HCEC 1CT (cell line): ENCODE measurements at places on chromosomes 11 and 22.

- no peak for DNase-seq
Measured at GRCh38 chr11:73420136-73420535, 43.9 kb downstream of the RELT start.

DNA sequence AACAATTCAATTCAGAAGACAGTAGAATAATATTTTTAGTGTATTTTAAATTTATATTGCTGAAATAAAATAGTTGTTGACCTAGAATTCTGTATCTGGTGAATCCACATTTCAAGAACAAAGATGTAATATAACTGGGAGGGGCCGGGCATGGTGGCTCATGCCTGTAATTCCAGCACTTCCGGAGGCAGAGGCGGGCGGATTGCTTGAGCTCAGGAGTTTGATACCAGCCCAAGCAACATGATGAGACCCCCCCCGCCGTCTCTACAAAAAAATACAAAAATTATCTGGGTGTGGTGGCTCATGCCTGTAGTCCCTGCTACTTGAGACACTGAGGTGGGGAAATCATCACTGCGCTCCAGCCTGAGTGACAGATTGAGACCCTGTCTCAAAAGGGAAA lies 72.6 kb downstream of the CD82 start:
- no peak for DNase-seq

GRCh38 chr11:32421992-32422391 lies 13.3 kb downstream of the WT1 start:
- DNase-seq = no peak

DNA sequence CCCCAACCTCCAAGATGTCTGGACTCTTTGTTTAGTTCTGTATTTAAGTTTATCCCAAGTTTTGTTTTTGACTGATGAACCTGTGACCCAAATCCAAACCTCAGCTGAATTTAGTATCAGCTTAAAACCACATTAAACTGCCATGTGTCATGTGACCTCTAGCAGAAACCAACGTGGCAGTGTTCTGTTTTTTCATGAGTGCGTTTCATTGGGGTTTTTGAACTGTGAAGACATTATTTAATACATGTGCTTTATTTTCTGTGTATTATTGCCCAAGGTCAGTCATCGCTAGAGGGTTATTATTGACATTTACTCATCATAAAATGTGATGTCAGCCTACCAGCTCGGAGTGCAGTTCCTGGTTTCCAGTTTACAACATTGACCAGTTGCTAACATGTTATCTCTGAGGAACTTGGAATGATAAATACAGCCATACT lies 1.8 kb downstream of the TLCD5 start:
- peak; percentile 19 for DNase-seq

DNA sequence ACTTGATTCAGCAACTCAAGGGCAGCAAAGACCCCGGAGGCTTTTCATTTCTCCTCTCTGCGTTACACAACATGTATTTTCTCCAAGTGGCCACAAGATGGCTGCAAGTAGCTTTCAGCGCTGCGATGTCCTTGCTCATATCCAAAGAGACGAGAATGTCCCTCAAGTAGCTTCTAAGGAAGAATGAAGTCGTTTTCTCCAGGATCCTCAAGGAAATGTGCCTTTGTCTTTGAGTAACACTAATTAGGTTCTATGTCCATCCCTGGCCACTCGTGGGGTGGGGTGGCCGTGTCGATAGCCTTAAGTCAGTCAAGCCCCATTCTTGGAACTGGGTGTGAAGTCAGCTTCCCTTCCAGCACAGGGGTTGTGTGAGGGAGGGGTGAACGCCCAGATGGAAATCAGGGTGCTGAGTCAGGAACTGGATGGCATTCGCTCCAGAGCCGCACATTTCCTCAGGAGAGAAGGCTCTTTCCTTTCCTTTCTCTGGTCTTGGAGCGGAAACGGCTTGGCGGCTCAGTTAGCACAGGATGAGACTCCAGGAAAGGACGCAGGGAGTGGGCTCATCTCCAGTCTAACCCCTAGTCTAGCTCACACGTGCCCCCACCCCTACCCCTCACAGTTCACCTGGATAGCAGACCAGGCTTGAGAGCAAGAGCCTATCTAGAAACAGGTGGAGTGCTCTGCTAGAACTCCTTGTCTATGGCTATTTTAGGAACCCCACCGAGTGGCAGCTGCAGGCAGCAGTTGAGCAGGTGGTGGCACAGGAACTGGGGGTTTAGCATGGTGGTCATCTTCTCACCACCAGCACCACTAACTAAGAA lies 44.3 kb downstream of the NNMT start:
- peak; percentile 73 for DNase-seq

DNA sequence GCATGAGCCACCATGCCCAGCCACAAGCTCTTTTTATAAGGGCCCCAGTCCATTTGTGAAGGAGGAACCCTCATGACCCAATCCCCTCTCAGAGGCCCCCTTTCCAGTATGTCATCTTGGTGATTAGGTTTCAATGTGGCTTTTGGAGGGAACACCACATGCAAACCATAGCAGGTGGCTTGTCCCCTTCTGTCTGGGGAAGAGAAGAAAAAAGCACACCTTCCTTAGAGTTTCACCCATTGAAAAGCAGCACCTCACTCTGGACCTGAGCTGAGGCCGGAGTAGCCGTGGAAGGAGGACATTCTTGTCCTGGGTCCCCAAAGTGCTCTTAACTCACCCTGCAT lies 25.4 kb downstream of the NEAT1 start:
- peak; percentile 10 for DNase-seq

GRCh38 chr11:71929491-71929890 lies 645 bp downstream of the RNF121 start:
- no peak for DNase-seq

GRCh38 chr11:103297900-103298299 lies 188.7 kb downstream of the DYNC2H1 start:
- DNase-seq = no peak

DNA sequence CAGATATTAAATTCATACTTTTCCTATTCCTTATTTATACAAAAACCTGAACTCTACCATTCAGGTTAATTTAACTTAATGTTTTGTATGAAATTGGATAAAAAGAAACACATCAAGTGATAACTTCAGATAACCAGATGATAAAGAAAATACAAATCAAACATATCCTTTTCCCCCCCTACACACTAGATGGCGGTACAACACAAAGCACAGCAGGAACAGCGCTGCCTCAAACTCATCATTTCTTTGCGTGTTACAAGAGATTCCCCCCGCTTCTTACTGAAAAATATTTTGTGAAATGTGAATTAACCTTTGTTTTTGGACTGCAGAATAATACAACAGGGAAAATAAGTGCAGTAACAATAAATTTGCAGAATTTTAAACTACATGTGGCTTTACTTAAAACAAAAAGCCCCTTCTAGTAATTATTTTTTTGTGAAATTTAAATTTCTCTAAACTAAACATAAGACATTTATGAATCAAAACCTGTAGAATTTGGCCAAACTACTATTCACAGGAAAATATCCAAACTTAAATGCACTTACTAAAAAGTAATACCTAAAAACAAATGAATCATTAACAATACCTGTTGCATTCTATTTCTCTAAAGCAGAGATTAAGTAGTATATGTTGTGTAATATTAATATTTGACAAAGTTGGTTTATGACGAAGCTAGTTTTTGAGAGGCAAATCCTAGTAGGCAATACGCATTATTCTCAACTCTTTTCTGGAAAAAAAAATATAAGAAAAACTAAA lies 74.4 kb downstream of the ARHGAP32 start:
- peak; percentile 67 for DNase-seq

DNA sequence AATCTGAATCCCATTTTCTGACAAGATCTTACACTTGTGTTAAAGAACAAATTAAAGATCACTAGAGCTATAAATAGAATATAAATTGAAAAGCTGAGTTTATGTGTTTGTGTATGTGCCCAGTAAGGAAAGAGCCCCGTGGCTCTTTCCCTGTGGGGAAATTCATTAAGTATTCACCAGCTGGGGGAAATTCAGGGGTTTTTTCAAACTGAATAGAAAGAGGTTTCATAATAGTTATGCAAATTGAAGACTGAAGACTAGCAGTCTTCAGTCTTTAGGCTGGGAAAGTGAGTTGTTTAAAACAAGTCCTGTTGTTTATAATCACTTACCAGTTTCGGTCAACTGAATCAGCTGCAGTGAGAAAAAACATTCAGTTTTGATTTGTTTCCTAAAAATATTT lies 11.3 kb upstream of the MS4A7 start:
- no peak for DNase-seq

DNA sequence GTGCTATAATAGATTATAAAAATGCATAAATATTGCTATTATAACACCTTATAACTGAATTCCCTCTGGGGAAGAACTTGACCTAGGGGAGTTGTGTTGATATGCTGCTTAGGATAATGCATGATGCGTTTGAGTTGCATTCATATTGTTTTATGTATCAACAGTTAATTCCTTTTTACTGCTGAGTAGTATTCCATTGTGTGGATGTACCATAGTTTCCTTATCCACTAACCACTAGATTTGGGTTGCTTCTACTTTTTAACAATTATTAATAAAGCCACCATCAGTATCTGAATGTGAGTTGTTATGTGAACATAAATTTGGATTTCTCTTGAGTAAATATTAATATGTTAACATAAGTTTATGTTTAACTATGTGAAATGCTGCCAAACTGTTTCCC lies 19.7 kb upstream of the LRRC4C start:
- DNase-seq = no peak

DNA sequence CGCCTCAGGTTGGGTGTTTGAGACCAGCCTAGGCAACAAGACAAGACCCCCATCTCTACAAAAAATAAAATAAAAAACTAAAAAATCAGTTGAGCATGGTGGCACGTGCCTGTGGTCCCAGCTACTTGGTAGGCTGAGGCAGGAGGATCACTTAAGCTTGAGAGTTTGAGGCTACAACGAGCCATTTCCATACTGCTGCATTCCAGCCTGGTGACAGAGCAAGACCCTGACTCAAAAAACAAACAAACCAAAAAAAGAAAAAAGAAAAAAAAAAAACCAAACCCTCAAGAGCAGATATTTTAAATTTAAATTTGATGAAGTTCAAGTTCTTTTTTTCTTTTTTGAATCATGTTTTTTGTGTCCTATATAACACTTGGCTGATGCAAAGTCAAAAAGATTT lies 7.2 kb upstream of the CCDC83 start:
- DNase-seq = no peak

DNA sequence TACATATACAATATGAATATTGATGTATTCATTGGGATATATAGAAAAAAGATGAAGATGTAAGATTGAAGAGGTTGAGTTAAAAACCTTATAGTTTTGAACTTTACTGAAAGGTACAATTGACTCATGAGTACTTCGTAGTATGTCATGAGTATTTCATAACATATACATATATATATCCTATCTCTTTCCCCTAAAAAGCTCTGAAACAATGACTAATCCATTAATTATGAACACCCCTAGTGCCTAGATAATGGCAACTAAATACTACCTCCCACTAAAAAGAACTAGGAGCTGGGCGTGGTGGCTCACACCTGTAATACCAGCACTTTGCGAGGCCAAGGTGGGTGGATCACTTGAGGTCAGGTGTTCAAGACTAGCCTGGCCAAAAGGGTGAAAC lies 31.5 kb downstream of the SLC35F2 start:
- no peak for DNase-seq

- peak; percentile 22 for DNase-seq
Measured at GRCh38 chr11:57482782-57483561, 22.6 kb downstream of the RTN4RL2 start.

GRCh38 chr11:117273550-117274289 lies 17.4 kb upstream of the BACE1-AS start:
- DNase-seq = peak; percentile 78

GRCh38 chr22:36419177-36419911 lies 31.6 kb upstream of the MYH9 start:
- DNase-seq = peak; percentile 73

GRCh38 chr11:46272816-46273427 lies 4.5 kb upstream of the CREB3L1 start:
- DNase-seq = peak; percentile 82

DNA sequence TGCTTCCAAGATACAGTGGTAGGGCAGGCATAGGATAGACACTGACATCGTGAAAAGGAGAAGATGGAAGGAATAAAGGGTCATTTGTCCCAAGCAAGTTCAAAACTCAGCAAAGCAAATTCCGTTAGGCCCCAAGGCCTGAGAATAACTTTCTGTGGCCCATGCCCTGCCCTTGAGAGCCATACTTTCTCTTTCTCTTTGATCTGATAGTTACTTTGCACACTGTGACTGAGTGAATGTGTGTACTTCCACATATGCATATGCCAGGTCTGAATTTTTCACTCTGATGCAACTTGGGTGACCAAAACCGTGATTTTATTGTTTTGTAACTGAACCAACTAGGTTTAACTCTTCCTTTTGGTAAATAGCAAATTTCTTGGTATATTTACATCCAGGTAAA lies 371.5 kb downstream of the RAB38 start:
- no peak for DNase-seq

GRCh38 chr11:11998091-11998781 lies 10.2 kb downstream of the DKK3 start:
- DNase-seq = peak; percentile 94

GRCh38 chr22:26894766-26895485 lies 237.5 kb downstream of the MIAT start:
- DNase-seq = peak; percentile 89

GRCh38 chr11:34654483-34655334 lies 33.8 kb downstream of the EHF start:
- DNase-seq = peak; percentile 81

GRCh38 chr11:65246506-65246905 lies 15.3 kb upstream of the POLA2 start:
- no peak for DNase-seq

DNA sequence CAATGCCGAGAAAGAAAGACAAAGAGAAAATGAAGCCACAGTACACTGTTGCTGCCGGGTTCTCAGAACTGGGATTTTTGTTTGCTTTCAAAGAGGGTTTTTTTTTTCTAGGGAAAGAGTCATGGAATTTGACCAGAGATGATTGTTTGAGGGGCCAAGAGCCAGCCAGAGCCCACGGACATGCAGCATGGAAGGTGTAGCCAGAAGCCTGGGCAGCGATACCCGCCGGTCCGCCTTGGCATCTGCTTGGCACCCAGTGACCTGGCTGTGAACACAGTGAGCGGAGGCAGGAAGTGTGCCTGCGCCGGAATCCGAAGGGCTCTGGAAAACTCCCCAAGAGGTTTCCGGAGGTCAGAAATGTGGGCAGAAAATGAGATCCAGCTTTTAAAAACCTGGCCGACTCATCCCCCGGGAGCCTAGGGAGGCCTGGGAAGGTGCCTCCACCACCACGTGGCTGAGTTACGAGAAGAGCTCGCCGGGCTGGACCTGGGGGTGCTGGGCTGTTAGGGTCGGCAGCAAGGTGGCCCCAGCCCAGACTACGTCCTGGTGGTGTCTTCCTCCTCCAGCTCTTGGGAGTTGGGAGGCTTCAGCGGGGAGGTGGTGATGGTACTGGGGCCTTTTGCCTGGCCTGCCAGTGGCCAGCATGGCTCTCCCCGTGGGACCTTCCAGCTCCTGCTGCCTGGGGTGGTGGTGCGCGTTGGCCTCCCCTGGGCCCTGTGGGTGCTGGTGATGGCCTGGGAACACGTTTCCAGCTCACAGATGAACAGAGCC lies 61.6 kb upstream of the PPARA start:
- peak; percentile 86 for DNase-seq

- DNase-seq = no peak
Measured at GRCh38 chr22:19175602-19176174, 2.8 kb downstream of the SLC25A1 start.

GRCh38 chr11:68211546-68211945 lies 1.6 kb downstream of the KMT5B start:
- no peak for DNase-seq

- DNase-seq = no peak
Measured at GRCh38 chr11:106208760-106209159, 131.3 kb downstream of the AASDHPPT start.
